ENCODE measurements at places on chromosomes 2 and 18. TPM values are rescaled to one million over a fixed set of nuclear protein-coding genes. Genes with fewer than 3 reads are reported as not detected.

DNA sequence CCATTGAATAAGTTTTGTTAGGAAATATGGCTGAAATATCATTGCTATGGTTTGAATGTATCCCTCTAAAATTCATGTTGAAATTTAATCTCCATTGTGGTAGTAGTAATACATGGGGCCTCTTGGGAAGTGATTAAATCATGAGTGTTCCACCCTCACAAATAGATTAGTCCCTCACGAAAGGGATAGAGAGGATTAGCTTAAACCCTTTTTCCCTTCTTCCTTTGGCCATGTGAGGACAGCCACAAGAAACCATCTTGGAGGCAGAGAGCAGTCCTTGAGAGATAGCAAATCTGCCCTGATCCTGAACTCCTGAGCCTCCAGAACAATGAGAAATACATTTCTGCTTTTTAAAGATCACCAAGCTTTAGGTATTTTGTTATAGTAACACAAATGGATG lies 274.2 kb downstream of the CDH19 start:
- no peak for DNase-seq

DNA sequence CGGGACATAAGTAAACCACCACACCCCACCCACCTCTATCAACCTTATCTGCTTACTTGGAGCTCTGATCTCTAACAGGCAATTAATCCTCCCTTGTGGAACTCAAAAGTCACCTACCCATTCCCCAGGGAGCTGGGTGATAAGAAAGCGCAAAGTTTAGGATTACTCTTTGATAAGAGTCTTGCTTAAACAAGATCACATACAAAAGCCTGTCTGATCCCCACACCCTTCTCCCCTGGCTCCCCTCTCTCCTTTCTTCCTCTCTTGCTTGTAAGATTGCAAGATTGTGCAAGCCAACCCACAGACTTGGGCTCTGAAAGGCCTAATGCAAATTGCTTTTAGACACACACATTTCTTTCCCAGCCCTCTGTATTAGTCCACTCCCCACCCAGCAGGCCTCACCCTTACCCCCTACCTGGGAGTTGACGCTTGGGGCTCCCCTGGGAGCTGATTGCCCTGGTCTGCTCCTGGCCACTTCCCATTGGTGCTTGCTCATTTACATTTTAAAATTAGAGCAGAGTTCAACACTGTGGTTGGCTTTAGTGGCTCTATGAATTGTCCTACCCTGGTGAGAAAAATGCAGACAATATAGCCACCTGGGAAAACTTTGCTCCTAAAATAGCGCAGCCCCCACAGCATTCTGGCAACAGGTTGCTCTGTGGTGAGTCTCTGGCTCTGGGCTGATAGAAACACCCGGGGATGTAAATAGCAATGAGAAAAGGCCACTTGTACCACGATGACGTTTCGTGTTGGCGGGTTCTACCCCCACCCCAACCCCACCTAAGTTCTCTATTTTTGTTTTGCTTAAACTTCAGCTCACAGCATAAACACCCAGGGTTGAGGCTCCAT lies 92.8 kb upstream of the MSH2 start:
- no peak for DNase-seq

Gene VWA3B
- total RNA-seq, result not detected

Gene NDC80
- 32.3 TPM for total RNA-seq

GRCh38 chr2:176562359-176563078 lies 293.3 kb downstream of the MTX2 start:
- DNase-seq, result peak; percentile 29

Gene CRACDL
- 0.09 TPM for total RNA-seq

DNA sequence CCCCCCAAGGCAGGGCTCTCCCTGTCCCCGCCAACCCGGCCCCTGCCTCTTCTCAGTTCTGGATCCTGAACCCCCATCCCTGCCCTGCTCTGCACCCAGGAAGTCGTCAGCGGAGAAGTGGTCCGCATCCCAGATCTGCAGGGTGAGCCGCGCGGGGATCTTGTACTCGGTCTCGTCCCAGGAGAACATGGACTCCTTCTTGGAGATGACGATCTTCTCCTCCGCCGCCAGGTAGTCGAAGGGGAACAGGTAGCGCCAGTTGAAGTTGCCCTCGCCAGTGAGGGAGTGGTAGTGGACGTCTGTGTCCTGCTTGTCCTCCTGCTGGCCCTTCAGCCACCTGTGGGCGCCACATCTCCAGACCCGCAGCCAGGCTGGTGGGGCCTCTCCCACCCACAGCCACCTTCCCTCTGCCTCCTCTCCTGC lies 16.3 kb downstream of the OTOF start:
- no peak for DNase-seq

Gene WNT6
- total RNA-seq, result not detected

Gene KCNJ13
- total RNA-seq, result not detected

Gene MC4R
- not detected for total RNA-seq

- no peak for DNase-seq
Measured at GRCh38 chr2:160096409-160096808, 34.0 kb upstream of the PLA2R1 start.

Gene BOLA3
- 194 TPM for total RNA-seq

DNA sequence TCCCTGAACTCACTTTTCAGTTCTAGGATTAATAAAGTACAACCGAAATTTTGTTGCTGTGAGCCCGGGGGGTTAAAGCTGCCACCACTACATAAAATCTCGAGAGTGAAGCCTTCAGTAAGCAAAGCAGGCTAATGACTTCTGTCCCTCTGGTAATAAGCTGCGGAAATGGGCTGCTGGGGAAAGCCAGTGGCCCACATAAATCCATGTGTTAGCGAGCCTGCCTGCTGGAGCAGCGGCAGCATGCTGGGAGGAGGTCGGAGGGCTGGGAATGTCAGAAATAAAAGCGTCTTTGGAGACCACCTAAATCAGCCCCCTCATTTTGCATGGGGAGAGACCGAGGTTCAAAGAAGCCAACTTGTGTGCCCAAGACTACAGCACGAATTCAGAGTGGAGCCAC lies 371.7 kb downstream of the TNS1 start:
- DNase-seq, result no peak

GRCh38 chr18:43420950-43421349 lies 143.7 kb upstream of the SYT4 start:
- DNase-seq, result no peak

GRCh38 chr2:102544182-102544581 lies 71.2 kb downstream of the SLC9A4 start:
- no peak for DNase-seq

Gene PMS1
- 31.0 TPM for total RNA-seq
